ENCODE measurements at places on chromosomes 16 and 17.

DNA sequence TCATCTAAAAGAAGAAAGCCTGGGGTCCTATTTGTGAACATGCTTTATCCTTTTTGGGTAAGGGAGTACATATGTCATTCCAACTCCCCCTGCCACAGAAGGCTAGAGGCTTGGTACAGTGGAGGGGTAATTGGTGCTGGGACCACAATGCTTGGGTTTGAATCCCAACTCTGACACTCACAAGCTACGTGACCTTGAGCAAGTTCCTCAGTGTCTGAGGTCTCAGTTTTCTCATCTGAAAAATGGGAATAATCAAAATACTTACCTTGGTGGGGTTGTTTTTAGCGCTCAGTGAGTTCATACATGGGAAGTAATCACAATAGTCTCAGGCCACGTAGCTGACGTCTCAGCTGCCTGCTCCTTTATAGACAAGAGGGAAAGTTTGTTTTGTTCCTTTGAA lies 150.8 kb downstream of the CPPED1 start:
- DNase-seq, result no peak

DNA sequence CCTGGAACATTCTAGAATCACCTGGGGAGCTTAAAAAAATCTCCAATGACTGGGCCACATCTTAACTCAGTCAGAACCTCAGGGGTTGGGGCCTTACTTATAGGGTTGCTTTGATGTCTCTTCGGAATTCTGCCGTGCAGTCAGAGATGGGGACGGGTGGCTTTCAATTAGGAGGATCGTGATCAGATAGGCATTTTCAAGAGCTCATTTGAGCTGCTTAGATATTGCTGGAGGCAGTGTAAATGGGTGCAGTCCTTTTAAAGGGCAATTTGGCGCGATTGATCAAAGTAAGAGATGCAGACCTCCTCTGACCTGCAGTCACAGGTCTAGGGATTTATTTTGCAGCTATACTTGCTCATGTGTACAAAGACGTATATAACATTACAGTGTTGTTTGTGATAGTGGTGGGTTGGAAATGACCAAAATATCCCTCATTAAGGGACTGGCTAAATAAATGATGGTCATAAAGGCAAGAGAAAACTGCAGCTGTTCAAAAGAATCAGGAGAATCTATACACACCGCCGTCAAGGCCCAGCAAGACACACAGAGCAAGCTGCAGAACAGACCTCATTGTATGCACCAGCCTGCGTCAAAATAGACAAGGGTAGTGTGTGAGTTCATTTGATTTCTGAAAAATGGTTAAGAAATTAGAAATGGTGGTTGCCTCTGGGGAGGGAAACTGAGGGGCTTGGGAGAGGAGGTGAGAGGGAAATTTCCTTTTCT lies 6.3 kb upstream of the KCNG4 start:
- DNase-seq, result no peak

DNA sequence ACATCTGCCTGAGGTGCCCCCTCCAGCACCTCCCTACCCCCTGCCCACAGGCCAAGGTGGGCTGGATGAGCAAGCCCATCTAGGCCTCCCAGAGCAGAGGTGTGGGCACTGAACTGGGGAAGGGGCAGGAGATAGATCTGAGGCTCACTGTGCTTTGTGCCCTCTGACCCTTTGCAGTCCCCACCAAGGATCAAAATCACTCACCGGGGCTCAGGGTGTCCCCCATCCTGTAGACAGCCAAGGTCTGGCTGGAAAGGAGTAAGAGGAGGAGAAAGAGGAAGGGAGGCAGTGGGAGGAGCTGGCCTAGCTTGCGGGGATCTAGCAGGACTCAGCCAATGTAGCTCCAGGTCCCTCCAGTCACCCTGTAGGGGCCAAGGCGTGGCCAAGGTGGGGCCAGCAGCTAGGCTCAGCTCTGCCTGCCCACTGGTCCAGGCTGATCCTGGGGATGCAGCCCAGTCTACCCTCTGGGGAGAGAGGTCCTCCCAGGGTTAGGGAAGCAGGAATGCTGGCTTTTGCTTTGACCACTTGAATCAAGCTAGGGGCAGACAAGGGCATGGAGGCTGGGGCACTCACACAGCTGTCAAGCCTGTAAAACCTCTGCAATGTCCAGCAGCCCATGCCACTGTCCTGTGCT lies 1.8 kb downstream of the SLC12A4 start:
- DNase-seq, result peak; percentile 59

DNA sequence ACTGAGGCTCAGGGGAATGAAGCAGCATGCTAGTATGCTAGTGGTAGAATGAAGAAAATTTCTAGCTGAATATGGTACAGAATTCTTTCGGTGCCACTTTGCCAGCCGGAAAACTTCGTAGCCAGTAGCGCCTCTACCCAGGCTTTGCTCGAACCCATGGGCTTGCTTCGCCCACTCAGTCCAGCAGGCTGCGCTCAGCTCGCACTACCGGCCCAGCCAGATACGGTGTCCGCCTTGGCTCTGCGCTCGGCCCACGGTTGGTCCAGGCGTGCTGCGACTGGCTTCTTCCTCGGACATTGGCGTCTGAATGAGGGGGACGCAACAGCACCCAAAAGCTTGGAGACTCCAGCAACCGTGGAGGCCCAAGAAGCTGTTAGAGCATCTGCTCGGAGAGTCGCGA lies 372.5 kb upstream of the CDH8 start:
- no peak for DNase-seq

GRCh38 chr16:50386774-50387173 lies 18.0 kb upstream of the BRD7 start:
- DNase-seq, result no peak

DNA sequence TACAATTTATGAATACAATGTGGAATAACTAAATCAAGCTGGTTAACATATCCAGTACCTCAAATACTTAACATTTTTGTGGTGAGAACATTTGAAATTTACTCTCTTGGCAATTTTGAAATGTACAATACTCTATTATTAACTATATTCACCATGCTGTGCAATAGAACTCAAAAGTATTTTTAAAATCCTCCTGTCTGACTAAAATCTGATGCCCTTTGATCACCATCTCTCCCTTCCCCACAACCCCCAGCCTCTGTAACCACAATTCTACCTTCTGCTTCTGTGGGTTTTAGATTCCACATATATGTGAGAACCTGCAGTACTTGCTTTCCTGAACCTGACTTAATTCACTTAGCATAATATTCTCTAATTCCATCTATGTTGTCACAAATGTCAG lies 71.6 kb upstream of the ALOX12 start:
- DNase-seq, result peak; percentile 63

GRCh38 chr17:11899537-11899942 lies 97.7 kb downstream of the ZNF18 start:
- DNase-seq, result no peak

DNA sequence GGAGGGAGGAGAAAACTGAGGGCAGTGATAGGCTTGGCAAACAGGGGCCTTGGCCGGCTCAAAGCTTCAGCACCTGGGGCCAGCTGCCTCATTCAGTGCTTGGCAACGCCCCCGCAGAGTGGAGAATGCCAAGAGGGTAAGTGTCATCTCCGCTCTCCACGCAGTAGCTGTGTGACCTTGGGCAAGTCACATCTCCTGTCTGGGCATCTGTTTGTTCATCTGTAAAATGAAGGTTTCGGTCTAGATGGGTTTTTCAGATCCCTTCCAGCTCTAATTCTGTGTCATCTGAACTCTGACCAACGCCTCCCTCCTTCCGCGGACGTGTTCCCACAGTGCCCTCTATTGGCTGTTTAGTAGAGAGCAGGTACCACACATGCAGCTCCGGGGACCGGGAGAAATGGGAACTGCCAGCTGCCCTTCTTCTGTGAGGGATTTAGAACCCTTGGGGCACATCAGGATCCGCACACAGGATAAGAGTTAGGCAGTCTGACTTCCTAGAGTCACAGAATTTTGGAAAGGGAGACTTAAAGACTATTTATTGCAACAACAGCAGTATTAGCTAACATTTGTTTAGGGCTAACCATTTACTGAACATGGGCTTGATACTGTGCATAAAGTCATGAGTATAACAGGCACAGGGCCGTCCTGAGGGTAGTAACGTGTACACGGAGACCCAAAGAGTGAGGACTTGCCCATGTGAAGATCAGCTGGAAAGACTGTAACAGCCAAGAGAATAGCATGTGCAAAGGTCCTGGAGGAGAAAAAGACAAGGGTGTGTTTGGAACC lies 26.8 kb downstream of the GP2 start:
- DNase-seq, result peak; percentile 24

DNA sequence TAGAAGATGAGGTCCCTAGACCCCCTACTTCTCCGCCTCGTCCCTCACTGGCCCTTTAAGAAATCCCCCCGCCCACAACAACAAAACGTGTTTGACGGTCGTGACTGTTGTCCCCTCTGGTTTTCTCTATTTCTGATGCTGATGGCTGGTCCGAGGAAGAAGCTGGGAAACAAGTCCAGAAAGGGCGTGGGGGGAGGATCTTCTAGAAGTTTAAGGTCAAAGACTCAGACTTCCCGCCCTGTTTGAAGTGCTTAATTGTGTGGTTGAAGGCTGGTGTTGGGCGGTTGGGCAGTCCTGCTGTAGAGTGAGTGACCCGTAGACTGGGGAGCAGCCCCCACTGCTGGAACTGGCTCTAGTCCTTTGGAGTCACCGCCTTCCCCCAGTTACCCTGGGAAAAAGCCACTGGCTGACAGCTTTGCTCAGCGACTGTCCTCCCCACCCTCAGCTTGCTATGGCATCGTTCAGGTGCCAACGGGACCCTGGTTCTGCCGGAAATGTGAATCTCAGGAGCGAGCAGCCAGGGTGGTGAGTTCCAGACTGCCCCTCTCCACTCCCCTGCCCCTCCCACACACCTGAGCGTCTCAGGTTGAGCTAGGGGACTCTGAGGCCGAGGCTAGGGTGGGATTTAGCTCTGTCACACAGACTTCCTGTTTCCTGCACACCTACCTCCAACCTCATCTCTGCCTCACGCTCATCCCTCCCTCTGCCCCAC lies 1.6 kb downstream of the MLLT6 start:
- peak; percentile 28 for DNase-seq

DNA sequence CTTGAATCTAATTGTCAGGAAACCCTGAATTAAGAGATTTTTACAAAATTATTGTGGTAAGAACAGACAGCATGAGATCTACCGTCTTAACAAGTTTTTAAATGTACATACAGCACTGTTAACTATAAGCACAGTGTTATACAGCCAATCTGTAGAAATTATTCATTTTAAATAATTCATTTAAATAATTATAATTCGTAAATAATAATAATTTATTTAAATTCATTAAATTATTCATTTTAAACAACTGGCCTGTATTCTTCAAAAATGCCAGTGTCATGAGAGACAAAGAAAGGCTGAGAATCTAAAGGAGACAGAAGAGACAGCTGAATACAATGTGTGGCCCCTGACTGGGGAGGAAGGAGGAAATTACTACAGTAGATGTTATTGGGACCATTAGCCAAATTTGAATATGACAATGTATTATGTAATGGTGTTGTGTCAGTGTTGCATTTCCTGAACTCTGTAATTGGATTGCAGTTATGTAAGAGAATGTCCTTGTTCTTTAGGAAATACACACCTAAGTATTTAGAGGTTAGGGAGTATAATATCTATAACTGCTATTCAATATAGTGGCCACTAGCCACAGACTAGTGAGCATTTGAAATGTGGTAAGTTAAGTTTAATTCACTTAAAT lies 2.3 kb downstream of the RSAD1 start:
- DNase-seq, result no peak

- DNase-seq, result no peak
Measured at GRCh38 chr17:59502800-59503199, 62.6 kb upstream of the DHX40 start.

DNA sequence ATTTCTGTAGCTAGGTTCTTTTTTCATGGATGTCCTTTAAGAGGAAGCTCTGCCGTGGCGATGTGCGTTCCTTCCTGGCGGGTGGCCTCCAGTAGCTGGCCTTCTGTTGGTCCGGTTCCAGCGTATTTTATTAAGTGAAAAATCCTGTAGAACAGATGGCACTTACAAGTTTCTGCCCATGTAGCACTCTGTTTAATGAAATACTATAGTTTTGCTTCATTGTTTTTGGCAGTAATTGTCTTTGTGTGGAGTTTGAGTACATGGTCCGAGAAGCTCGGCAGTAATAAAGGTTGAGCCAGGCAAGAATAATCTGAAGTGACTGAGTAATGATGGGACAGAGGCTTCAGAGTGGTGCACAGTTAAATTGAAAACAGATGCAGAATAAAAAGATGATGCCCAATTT lies 20.4 kb downstream of the USP10 start:
- DNase-seq, result peak; percentile 45

GRCh38 chr16:30511509-30511908 lies 14.9 kb downstream of the ZNF768 start:
- no peak for DNase-seq

DNA sequence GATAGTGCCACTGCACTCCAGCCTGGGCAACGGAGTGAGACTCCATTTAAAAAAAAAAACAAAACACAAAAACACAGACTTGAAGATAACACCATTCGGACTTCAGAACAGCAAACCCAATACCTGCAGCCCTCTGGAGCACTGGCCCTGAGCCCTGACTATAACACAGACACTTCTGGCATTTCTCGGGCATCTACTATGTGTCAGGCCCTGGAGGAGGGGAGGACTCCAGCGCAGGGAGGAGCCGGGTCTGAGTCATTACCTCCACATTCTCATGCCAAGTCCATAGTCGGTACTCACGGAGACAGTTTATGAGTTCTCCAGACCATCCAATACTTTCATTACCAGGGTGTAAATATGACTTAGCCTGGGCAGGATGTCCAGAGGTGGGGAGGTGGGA lies 48.8 kb downstream of the PITPNM3 start:
- DNase-seq, result peak; percentile 78

Data from adipocyte (in vitro differentiated cells).